ENCODE measurements at places on chromosomes 13 and 19. TPM values are rescaled to one million over a fixed set of nuclear protein-coding genes. Genes with fewer than 3 reads are reported as not detected.

ZNF431 gene
- 20.2 TPM for total RNA-seq

DIRAS1 gene
- total RNA-seq: not detected

TTYH1 gene
- 0.98 TPM for total RNA-seq

ZNF584 gene
- 15.1 TPM for total RNA-seq

ELSPBP1 gene
- not detected for total RNA-seq

CEACAM7 gene
- not detected for total RNA-seq

CEBPA gene
- 0.35 TPM for total RNA-seq

CABP5 gene
- not detected for total RNA-seq

TNFRSF19 gene
- total RNA-seq: 0.08 TPM

PKN1 gene
- 168 TPM for total RNA-seq

TMC4 gene
- total RNA-seq: not detected

PRTN3 gene
- total RNA-seq: not detected

ATP5F1D gene
- 177 TPM for total RNA-seq

OR7C1 gene
- total RNA-seq: not detected

ELOF1 gene
- 63.8 TPM for total RNA-seq

ZNF90 gene
- total RNA-seq: 20.8 TPM

ZNF541 gene
- 0.22 TPM for total RNA-seq

CEACAM21 gene
- 37.5 TPM for total RNA-seq

ETV2 gene
- total RNA-seq: 1.5 TPM

DGKH gene
- total RNA-seq: 11.7 TPM

PNMA8A gene
- 6.0 TPM for total RNA-seq

ZSCAN22 gene
- total RNA-seq: 3.2 TPM

SIAH3 gene
- total RNA-seq: 0.33 TPM

OR7G1 gene
- not detected for total RNA-seq

ZNF547 gene
- 1.6 TPM for total RNA-seq

TMEM255B gene
- total RNA-seq: 1.1 TPM

STX10 gene
- 55.0 TPM for total RNA-seq

SERTAD3 gene
- total RNA-seq: 4.4 TPM

PSG2 gene
- total RNA-seq: not detected

Data from activated naive CD8-positive, alpha-beta T cell treated with anti-CD3 and anti-CD28 coated beads for 36 hours (primary cell).